ENCODE measurements at places on chromosomes 6 and 20.

GRCh38 chr6:2155206-2155605 lies 90.2 kb downstream of the GMDS start:
- no peak for DNase-seq

- no peak for DNase-seq
Measured at GRCh38 chr20:49987868-49988690, 5.3 kb downstream of the SNAI1 start.

DNA sequence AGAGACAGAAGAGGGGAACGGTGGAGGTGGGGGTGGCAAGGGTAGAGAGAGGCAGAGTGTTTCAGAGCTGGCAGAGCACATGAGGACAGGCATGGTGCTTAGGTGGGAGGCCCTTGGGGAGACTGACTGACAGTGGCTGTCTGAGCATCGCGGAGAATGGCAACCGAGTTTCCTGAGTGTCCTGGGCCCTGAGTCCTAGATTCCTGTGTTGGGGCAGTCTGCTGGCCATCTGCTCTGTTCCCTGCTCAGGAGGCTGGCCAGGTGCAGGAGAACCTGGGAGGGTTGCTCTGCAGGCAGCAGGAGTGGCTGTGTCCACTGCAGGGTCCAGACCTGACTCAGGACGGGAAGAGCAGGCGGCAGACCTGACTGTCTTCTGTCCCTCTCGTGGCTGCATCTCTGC lies 248.9 kb downstream of the LRFN2 start:
- DNase-seq = no peak

DNA sequence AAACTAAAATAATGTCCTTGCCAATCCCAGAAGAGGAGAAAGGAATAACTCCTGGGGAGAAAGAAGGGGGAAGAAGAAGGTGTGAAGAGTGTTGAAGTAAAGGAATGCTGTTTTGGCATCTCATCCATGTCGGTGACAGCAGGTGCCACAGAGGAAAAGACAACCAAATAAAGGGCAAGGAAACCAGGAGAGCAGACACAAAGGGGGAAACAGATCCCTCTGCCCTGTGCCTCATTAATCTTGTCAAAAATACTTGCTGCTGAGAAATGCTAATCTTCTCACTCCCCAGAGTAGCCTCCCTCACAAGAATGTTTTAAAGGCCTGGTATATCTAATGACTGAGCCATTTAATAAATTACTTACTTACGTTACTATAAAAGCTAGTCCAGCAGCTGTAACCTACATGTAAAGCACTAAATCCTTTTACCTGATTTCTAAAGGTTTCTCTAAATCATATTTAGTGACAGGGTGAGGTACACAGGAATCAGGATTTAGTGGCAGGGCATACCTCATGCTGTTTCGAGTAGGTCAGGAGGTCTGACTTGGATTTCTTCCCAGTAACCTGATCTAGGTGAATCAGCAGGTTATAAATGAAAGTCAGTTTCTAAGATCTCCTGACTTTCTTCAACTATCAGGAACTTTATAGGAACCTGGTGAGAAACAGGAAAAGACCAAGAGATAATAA lies 377.1 kb downstream of the CENPW start:
- DNase-seq = peak; percentile 20

DNA sequence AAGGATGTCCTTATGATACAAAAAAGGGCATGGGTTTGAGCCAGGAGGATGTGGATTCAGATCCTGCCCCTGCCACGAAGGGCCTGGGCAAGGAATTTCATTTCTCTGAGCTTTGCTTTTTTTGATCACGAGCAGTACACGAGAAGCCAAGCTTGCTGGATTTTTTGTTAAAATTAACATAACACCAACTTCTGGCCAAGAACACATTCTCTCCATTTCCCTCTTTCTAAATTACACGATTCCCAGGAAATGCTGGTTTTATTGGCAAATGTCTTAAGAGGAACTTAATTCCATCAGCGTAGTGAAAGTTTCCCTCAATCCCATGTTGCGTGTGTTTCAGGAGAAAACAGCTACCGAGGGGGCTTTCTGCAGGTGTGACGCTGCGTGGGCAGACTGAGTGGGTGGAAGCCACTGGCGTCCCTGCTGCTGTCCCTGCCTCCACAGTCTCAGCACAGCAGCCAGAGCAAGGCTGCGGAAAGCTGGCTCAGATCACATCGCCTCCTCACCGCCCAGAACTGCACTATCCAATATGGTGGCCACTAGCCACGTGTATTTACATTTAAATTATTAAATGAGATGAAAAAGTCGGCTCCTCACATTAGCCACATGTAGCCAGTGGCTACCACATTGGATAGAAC lies 120.8 kb upstream of the INSM1 start:
- no peak for DNase-seq

DNA sequence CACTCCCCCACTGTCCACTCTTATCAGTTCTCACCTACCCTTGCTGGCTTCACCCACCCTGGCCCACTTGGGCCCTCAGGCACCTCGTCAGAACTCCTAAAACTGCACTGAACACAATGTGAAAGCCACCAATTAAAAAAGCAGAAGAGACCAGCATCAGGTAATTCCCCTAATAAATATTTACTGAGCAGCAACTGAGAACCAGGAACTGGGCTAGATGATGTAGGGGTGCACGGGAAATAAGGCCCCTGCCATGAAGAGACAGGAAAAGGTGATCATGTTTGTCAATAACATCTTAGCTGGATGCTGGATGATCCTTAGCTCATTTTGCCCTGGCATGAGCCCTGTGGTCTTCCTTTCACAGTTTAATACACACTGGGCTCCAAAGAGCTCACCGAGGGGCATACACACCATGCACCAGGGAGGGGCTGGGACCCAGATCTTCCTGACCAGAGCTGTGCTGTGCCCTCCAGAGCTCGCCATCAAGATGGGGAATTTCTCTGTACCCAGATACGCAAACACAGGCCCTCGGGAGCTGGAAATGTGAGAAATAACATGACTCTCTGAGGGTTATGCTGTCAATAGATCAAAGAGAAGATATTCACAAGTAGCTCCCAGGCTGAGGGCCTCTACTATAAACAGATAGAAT lies 113.6 kb upstream of the SLC22A16 start:
- DNase-seq = no peak

GRCh38 chr6:17971128-17972073 lies 16.0 kb downstream of the KIF13A start:
- no peak for DNase-seq

DNA sequence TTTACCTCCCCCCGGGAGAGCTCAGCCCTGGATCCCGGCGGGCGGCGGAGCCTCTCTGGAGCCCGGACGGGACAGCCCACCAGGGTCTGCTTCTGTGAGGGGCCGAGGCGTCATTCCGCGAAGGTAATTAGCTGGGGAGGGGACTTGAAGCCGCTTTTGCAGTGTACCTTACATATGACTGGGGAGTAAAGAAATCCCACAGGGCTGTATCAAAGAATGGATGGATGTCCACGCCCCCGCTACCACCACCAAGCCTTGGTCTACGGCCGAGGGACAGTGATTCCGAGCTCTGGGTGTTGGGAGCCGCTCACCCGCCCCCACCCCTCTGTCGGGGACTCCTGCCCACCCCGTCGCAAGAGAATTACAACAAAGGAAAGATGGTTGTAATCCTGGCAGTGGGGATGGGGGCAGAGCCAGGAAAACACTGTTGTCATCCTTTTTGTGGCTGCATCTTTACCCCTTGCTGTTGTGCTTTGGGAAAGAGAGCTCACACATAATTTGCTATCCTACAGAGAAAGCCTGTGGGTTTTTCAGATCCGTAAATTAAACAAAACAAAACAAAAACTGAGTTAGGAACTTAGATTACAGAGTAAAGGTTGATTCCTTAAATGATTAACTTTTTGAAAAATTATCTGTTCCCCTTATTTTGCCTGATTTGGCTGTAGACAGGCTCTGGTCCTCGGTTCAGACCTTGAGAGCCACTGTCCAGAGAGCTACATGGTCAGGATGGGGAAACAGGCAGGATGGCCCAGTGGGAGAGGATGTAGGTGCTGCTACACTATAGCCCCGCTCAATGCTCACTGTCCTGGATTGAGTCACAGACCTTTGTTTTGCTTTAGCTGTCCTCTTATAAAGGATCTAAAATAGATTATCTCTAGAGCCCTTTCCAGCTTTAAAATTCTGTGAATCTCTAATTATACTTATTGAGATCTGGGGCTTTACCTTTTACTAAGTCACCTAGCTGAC lies 997 bp upstream of the FBXO30 start:
- DNase-seq = peak; percentile 21

GRCh38 chr20:57759724-57760123 lies 49.9 kb upstream of the PMEPA1 start:
- DNase-seq = no peak

DNA sequence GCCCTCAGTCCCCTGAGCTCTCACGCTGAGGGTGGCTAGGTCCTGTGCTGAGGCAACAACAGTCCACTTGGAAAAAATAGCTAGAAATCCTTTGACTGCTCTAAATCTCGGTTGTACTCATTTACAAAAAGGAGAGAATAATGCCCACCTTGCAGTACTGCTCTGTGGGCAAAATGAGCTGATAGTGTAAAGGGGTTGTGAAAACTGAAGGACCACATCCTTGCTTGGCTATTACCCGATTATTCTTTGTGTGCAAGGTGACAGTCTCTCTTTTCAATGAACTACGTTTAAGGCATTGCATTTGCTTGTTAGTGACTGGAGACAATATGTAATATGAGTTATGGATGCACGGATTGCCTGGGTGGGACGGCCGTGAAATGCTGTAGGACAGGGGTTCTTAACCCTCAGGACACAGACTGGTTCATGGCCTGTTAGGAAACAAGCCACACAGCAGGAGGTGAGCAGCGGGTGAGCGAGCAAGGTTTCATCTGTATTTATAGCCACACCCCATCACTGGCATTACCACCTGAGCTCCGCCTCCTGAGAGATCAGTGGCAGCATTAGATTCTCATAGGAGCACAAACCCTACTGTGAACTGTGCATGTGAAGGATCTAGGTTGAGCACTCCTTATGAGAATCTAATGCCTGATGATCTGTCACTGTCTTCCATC lies 14.6 kb downstream of the SAMD3 start:
- no peak for DNase-seq

DNA sequence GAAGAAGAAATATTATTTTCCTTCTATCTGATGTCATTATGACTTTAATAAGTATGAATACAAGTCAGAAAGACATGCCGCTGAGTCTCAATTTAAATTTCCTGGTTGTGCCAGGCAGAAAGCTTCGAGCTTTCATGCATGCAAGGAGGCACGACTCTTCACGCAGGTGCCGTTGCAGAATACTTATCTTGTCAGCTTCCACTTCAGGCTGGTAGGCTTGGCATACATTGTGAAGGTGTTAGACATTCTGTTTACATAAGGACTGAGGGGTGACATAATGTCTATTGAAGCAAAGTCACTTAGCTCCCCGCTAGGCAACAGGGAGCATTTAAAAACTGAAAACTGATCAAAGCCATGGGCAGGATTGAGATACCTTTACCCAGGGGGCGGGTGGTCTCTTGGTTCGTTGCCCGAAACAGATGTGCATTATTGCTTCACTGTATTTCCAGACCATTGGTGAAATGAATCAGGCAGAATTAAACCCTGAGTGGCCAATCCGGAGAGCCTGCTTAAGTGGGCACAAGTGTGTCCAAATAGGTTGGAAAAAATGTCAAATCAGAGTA lies 16.4 kb downstream of the BMP6 start:
- no peak for DNase-seq

- no peak for DNase-seq
Measured at GRCh38 chr6:157116426-157116825, 206.9 kb downstream of the TMEM242 start.

DNA sequence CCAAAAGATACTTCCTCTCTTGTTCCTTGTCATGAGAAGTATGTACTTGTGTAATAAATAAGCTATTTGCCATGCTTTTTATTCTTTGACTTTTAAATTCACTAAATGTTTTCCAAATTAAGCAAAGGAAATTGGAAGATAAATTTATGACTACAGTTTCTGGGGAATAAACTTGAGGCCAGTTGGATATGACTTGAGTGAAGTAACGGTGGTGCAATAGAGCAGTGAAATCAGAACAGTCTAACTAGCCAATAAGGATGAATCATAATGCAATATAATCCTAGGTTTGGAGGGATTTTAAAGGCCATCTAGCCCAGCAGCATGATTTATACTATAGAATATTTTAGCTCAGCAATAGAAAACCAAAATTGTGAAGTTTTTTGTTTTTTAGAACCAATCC lies 183.8 kb upstream of the TCF21 start:
- DNase-seq = no peak

- DNase-seq = no peak
Measured at GRCh38 chr6:15160812-15161211, 85.1 kb upstream of the JARID2 start.

- no peak for DNase-seq
Measured at GRCh38 chr6:68458447-68458846, 176.6 kb upstream of the ADGRB3 start.

DNA sequence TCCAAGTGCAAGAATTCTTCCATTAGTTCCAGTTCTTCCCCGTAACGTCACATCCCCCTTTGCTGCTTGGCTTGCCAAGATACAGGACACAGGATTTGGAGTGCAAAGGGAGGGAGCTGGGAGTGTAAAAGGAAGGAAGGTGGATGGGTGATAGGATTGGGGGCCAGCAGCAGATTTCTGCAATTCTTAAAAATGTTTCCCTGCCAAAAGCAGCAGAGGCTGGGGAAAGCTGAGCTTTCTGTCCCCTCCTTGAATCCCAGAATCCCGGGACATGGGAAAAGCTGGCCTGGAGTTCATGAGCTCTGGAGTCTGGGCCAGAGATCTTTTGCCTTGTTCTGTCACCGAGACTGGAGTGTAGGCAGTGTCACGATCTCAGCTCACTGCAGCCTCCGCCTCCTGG lies 60.0 kb upstream of the EPB41L1 start:
- DNase-seq = no peak

- no peak for DNase-seq
Measured at GRCh38 chr6:136362421-136363356, 73.0 kb upstream of the BCLAF1 start.

DNA sequence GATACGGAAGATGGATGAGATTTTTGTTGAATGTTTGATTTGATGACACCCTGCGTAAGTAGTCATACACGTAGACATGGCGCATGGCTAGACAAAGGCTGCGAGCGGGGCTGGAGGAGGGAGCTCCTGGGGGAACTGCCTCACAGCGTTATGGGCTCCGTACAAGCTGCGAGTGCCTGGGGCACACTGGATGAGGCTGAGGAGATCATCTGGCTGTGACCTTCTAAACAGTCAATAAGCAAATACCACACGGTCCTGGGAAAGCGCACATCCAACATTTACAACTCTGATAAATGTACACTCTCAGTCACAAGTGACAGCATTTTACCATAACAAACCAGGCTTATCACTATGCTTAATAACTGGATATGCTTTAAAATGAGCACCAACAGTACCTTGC lies 37.1 kb downstream of the SMLR1 start:
- no peak for DNase-seq

- DNase-seq = no peak
Measured at GRCh38 chr6:40626886-40627285, 39.7 kb upstream of the LRFN2 start.

DNA sequence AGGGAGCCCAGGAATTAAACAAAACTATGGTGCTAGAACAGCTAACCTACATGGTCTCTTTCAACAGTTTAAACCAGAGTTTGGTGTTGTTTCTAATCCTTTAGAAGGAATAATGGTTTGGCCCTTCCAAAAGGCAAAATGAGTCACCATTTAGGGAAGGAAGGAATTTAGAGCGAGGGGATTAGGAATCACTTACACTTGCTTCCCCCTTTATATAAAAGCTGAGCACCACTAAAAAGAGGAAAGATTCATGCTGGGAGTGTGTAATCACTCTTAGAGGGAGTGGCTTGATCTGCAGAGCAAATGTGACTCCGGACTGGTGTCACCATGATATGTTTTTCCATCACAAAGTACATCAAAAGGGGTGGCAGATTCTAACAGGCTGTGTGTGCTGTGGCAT lies 63.6 kb downstream of the F13A1 start:
- no peak for DNase-seq

Measured in renal cortex interstitium (tissue), 15 donors.